ENCODE measurements at places on chromosomes 2 and 18. TPM values are rescaled to one million over a fixed set of nuclear protein-coding genes. Genes with fewer than 3 reads are reported as not detected.

- no peaks in the 10 kb centered on the region for H3K4me1 ChIP-seq
- H3K27me3 ChIP-seq: no peaks in the 10 kb centered on the region
- DNase-seq: peak; percentile 28
- no peak overlapping the region for H3K27ac ChIP-seq
Observed at GRCh38 chr2:160742667-160743066, 249.1 kb upstream of the RBMS1 start.

Gene ACADL
- total RNA-seq: 26.4 TPM

Gene FIGLA
- not detected for total RNA-seq

Gene DYNAP
- total RNA-seq: not detected

DNA sequence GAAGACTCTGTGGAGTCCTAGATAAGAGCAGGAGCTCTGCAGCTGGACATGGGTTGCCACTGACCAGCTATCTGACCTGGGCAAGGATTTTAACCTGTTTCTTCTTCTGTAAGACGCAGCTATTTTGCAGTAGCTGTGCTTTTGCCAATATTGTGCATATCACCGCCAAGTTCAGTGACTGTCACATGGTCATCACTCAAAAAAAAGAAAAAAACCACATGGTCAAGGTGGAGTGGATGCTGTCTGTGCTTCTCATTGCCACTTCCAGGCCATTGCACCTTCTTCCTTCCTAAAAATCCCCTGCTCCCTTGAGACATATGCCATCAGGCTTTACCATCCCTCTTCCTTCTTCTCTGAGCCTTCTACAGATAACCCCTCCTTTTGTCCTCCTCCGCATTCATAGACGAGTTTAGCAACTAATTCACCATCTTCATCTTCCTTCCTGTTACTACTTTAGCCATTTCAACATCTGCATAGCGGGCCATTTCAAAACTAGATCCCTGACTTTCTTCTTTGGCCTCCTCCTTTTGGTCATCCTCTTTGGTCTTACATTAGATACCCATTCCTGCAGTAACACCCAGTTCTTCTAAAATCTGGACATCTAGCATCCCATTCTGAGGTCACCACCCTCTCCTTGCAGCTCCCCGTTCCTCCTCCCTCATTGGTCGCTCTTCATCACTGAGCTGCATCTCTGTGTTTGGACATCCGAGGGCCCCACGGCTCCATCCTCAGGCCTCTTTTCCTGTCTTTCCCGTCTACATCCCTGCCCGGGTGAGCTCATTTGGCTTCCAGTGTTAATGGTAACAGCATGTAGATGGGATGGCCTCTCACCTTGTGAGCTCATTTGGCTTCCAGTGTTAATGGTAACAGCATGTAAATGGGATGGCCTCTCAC is 17.8 kb downstream of the RNF144A start:
- H3K36me3 ChIP-seq: no peaks in the 10 kb centered on the region
- no peak overlapping the region for H3K4me3 ChIP-seq
- no peaks in the 10 kb centered on the region for H3K27me3 ChIP-seq
- peaks cover 78% of the 10 kb centered on the region for H3K4me1 ChIP-seq
- no peak overlapping the region for H3K27ac ChIP-seq

Gene LHCGR
- not detected for total RNA-seq

GRCh38 chr2:39736640-39737039 is 42.4 kb downstream of the THUMPD2 start:
- H3K36me3 ChIP-seq: peaks cover 10% of the 10 kb centered on the region
- H3K4me3 ChIP-seq: no peak overlapping the region
- H3K27ac ChIP-seq: no peak overlapping the region
- no peak for DNase-seq
- no peaks in the 10 kb centered on the region for H3K27me3 ChIP-seq

Gene SLC9A2
- total RNA-seq: 1.0 TPM

DNA sequence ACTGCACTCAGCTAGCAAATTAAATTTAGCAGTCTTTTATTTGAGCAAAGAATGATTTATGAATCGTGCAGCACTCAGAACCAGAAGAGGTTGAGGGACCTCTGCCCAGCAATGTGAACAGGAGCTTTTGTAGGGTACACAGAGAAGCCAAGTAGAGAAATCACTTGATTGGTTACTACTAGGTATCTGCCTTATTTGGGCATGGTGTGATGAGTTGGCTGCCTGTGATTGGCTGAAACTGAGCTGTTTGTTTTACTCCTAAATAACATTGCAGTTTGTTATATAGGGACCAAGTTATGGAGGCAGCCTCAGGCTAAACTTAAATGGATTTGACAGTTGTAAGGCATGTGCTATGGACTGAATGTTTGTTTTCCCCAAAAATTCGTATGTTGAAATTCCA is 122.5 kb downstream of the RDH14 start:
- H3K4me1 ChIP-seq: no peaks in the 10 kb centered on the region
- no peak overlapping the region for H3K4me3 ChIP-seq
- DNase-seq: no peak
- no peaks in the 10 kb centered on the region for H3K27me3 ChIP-seq
- H3K27ac ChIP-seq: no peak overlapping the region

Gene ADAM23
- under 0.01 TPM for total RNA-seq
